Fibroblast of the aortic adventitia (primary cell): ENCODE measurements at places on chromosomes 16 and 17. TPM values are rescaled to one million over a fixed set of nuclear protein-coding genes. Genes with fewer than 3 reads are reported as not detected.

The TBC1D3B gene
- 0.36 and 3.5 TPM in 2 replicates for total RNA-seq

The ABCC12 gene
- not detected in 2 replicates for total RNA-seq

The KRTAP4-4 gene
- not detected in 2 replicates for total RNA-seq

The SPEM2 gene
- total RNA-seq = not detected in 2 replicates

The KCNAB3 gene
- total RNA-seq = 1.3 TPM in 1 of 2 replicates, not detected in the other

The KRTAP4-11 gene
- not detected in 2 replicates for total RNA-seq

The SHISA9 gene
- not detected in 2 replicates for total RNA-seq
